RKO (cell line): ENCODE measurements at places on chromosomes 5 and 9.

DNA sequence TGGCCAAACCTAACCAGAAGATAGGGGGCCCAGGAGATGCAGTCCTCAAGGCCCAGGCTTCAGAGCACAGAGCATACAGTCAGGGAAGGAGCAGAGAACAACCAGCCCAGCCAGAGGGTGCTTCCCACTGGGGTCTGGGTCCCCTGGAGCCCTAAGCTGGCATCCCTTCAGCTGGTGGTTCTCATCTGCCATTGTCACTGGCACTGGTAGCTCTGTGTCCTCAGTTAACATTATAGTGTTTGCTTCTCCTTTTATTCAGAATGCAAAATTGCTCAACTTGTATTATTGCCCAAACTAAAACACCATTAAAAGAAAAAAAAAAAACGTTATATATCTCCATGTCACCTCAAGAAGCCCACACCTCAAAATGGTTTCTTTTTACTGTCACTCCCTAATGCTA is 219.2 kb downstream of the ENC1 start:
- DNase-seq, result no peak

GRCh38 chr9:107630156-107630555 is 140.6 kb upstream of the KLF4 start:
- DNase-seq, result no peak

DNA sequence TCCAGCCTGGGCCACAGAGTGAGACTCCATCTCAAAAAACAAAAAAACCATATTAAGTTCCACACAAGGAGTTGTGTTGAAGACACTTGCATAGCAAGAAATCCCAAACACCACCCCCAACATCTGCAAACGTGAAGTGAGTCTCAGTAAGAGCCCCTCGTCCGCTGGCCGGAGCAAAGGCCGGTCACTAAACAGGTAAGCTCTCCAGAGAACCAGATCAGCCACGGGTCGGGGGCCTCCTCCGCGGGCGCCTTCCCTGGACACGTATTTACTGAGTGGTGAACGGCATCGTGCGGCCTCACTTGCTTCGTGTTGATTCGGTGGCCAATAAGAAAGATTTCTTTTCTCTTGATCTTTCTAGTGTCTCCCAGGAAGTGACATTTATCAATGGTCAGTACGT is 93.6 kb downstream of the MRPL36 start:
- DNase-seq, result no peak

DNA sequence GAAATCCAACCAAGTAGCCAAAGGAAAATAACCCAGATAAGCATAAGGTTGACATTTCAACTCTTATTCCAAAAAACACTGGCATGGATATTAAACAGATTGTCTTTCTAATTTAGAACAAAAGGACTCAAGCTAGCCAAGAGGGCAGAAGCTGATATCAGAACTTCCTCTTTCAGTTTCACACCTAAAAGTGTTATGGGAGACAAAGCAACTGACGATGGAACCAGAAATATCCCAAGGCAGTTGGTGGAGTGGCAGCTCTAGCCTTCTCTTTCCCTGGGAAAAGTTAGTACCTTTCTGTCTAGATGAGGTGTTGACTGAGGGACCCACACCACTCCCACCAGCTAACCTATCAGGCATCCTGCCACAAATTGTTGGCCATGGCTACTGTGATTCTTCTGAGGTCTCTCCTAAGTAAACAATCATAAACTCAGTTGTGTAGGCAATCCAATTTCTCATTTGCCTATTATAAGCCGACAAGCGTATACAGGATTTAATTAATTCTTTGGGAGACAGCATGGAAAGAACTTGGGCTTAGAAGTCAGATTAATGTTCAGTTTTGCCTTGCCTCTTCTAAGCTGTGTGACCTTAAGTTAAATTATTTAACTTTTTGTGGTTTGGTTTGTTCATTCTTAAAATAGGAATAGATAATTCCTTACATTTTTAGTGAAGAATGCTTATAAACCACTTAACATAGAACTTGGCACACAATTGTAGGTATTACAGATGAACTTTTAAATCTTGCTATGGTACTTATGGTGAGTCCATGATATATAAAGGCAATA is 110.9 kb upstream of the ADAMTSL1 start:
- no peak for DNase-seq
